ENCODE measurements at places on chromosomes 3 and 15. TPM values are rescaled to one million over a fixed set of nuclear protein-coding genes. Genes with fewer than 3 reads are reported as not detected.

GRCh38 chr15:97072545-97072944, 742.0 kb downstream of the NR2F2 start:
- H3K4me1 ChIP-seq = no peaks in the 10 kb centered on the region
- DNase-seq = no peak
- H3K27ac ChIP-seq = no peak overlapping the region
- H3K27me3 ChIP-seq = no peaks in the 10 kb centered on the region

DNA sequence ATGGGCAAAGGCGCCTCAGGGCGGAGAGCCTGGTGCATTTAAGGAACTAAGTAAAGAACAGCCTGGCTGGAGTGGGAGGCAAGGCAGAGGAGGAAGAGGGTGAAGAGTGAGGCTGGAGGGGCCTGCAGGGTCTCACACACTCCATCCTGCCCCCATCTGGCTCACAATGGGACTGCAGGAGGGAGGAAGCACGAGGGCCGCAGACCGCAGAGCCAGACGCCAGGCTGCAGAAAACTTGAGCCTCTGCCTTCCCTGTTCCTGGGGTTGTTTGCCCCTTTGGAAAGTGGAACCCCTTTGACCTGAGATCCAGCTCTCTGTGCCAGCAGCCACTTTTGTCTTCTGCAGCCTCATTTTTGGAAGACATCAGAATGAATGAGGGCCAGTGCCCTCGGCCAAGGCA, 138.0 kb downstream of the SRGAP3 start:
- H3K4me3 ChIP-seq = no peak overlapping the region
- H3K4me1 ChIP-seq = no peaks in the 10 kb centered on the region
- no peaks in the 10 kb centered on the region for H3K27me3 ChIP-seq
- no peak overlapping the region for H3K27ac ChIP-seq
- peak; percentile 75 for DNase-seq

DNA sequence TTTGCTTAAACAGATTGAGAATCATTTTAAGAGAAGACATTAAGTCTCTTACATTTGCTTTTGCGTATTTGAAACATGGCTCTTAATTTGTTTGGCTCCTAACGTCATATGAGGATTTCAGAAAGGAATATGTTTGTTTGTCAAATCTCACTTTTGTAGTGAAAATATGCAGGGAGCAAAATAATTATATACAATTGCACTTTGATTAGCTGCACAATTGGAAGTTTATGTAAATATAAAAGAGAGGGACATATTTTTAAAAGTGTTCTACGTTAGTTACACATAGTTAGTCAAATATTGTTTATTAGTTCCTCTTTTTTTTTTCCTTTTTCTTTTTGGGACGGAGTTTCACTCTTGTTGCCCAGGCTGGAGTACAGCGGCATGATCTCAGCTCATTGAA, 42.7 kb upstream of the GOLIM4 start:
- no peaks in the 10 kb centered on the region for H3K27me3 ChIP-seq
- H3K27ac ChIP-seq = no peak overlapping the region
- H3K4me1 ChIP-seq = peaks cover 3% of the 10 kb centered on the region

DNA sequence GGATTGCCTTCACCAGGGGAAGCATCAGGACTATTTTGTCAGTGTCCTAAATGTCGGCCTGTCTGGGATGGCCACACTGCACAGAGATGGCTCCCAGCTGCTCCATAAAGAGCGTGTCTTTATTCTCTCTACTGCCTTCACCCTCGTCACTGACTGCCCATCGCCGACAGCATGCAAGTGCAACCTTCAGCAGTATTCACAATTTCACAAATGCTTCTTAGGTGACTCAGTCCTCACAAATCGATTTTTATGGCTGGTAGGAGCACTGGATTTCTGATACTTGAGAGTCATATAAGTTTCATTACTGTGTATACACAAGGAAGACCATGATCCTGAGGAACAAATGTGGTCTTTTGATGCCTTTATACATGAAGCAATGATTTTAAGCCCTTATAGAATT, 1.1 kb upstream of the SSUH2 start:
- no peak for DNase-seq
- no peaks in the 10 kb centered on the region for H3K36me3 ChIP-seq
- no peaks in the 10 kb centered on the region for H3K27me3 ChIP-seq

DNA sequence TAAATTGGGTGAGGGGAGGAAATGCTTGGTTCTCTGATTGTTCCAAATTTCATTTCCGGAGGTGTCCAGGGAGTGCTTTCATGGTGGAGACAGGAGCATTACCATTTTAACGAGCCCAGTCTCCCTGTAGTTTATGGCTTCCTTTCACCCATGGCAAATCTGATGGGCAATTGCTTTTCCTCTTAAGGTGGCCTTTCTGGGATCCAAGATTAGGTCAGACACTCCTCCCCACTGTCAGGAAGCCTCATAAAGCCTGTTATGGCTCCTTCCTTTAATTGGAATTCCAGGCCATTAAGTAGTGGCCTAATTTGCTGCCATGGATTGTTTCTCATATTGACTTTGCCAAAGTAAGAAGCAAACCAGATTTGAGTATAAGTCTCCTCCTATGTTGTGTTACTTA, 157.8 kb downstream of the PDCD6IP start:
- H3K36me3 ChIP-seq = no peaks in the 10 kb centered on the region
- H3K27ac ChIP-seq = no peak overlapping the region
- peaks cover 7% of the 10 kb centered on the region for H3K4me1 ChIP-seq
- no peaks in the 10 kb centered on the region for H3K27me3 ChIP-seq
- H3K4me3 ChIP-seq = no peak overlapping the region

GRCh38 chr15:62079594-62079993, 12.8 kb downstream of the C2CD4A start:
- H3K36me3 ChIP-seq = peaks cover 4% of the 10 kb centered on the region
- no peaks in the 10 kb centered on the region for H3K4me1 ChIP-seq
- no peak overlapping the region for H3K4me3 ChIP-seq
- no peak overlapping the region for H3K27ac ChIP-seq
- DNase-seq = no peak
- H3K27me3 ChIP-seq = no peaks in the 10 kb centered on the region

DNA sequence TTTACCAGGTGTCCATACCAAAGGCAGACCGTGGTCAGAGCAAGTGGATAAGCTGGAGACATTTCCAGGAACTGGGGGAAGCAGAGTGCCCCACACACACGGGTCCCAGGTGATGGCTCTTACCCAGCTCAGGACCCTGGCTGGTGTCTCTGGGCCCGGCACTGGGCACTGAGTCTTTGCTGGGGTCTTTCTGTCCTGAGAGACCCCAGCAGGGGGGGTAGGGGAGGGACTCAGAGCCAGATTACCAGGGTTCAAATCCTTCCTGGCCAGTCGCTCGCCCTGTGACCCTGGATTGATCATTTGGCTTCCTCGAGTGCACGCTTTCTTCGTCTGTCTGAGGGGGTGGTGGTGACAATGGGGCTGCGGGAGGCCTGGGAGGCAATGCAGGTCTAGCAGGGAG, 95.7 kb downstream of the PLXNA1 start:
- DNase-seq = no peak
- H3K27ac ChIP-seq = no peak overlapping the region
- H3K4me3 ChIP-seq = no peak overlapping the region
- H3K36me3 ChIP-seq = no peaks in the 10 kb centered on the region
- no peaks in the 10 kb centered on the region for H3K4me1 ChIP-seq

SEC62 gene
- 98.7 TPM for total RNA-seq

SIDT1 gene
- total RNA-seq = not detected
